Occipital lobe (tissue), 3 donors: ENCODE measurements at places on chromosomes 16 and 17.
A peak's percentile ranks its signal among the peaks of the same experiment; 100 is the strongest.

- no peak for DNase-seq
Measured at GRCh38 chr17:61150686-61151299, 248.8 kb upstream of the TBX2 start.

GRCh38 chr16:87996962-87997880 is 46.0 kb downstream of the BANP start:
- DNase-seq: no peak

GRCh38 chr17:47414612-47415011 is 90.9 kb downstream of the EFCAB13 start:
- no peak for DNase-seq

DNA sequence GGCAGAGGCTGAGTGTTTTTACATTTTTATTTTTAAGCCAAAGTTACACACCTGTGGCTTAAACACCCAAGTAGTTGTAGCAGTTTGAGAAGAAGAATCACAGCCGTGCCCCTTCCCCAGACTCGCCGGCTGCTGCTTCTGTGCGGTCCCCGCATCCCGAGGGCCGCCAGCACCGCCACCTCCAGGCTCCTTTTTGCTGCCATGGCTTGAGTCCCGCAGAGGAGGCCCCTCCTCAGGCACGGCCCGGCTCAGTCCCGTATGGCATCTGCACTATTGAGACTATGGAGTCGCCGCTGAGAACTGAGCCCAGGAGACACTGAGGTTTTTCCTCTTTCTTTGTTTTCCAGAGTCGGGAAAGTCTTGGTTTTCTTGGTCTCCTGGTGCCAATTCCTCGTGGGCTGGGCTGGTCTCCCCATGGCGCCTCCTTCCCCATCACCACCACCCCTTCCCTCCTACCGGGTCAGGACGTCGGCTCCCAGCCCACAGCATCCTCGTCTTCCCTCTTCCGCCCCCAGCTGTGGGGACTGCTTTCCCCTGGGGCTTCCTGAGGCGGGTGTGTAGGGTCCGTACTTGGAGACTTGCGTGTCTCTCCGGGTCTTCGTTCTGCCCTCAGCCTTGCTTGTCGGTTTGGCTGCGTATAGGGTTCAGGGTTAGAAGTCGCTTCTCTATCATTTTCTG is 32.6 kb upstream of the CDH15 start:
- no peak for DNase-seq

GRCh38 chr17:36657390-36657762 is 56.0 kb downstream of the MRM1 start:
- no peak for DNase-seq

- DNase-seq: peak; percentile 11
Measured at GRCh38 chr16:70393662-70394061, 45.2 kb downstream of the ST3GAL2 start.

DNA sequence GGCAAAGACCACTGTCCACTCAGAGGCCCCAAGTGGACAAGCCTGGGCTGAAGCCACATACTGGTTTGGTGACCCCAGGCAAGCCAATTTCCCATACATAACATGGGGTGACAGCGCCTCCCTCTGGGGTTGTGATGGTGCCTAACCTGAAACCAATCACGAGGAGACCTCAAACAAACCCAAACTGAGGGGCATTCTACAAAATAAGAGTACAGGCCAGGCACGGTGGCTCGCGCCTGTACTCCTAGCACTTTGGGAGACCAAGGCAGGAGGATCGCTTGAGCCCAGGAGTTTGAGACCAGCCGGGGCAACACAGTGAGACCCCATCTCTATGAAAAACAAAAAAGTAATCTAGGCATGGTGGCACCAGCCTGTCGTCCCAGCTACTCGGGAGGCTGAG is 3.6 kb downstream of the P2RX5 start:
- DNase-seq: no peak

DNA sequence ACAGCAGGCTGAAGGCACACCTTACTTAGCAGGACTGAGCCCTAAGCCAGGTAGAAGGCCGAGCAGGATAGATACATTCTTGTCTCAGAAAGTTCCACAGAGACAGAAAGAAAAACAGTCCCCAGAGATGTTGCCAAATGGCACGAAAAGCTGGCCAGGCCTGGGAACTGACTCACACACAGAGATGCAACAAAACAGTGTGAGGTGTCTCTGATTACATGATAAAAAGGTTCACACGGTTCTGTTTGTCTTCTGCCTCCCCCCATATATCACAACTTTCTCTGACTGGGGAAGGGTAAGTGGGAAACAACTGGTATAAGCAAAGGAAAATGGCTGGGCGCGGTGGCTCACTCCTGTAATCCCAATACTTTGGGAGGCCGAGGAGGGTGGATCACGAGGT is 1.7 kb downstream of the WBP2 start:
- no peak for DNase-seq

DNA sequence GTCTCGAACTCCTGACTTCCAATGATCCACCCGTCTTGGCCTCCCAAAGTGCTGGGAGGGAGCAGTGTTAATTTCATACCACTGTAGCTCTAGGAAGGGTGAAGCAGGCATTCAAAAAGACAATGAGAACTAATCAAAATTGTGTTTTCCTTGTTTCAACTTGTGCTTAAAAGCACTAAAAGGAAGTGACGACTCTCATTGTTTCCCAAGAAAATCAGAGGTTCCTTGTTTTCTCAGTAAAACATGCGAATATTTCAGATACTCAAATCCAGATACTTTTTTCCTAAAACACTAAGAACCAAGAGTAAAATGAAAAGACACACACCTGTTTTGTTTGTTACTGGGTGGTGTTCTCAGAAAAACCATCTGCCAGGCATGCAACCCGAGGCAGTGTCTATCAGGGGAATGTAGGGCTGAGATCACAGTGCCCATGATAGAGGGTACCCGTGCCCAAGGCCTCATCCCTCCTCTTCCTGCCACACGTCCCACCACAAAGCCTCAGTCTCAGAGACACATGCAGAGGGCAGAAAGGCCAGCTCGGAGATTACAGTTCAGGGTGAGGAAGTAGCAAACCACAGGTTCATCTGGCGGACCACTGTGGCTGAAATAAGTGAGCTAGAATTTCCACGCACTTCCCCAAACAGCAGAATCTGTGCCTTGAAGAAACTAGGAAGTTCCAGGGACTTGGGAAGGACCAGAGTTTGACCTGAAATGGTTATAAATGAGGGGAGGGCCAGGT is 33.7 kb downstream of the GINS3 start:
- DNase-seq: no peak

- peak; percentile 16 for DNase-seq
Measured at GRCh38 chr17:55717898-55718735, 4.5 kb downstream of the TMEM100 start.

GRCh38 chr17:56679115-56679776 is 85.7 kb downstream of the NOG start:
- DNase-seq: no peak

GRCh38 chr16:69463876-69464275 is 39.5 kb downstream of the CYB5B start:
- DNase-seq: no peak

- DNase-seq: no peak
Measured at GRCh38 chr16:54123766-54124165, 162.8 kb downstream of the IRX3 start.

- DNase-seq: peak; percentile 64
Measured at GRCh38 chr16:87740909-87741424, 24.8 kb downstream of the KLHDC4 start.

DNA sequence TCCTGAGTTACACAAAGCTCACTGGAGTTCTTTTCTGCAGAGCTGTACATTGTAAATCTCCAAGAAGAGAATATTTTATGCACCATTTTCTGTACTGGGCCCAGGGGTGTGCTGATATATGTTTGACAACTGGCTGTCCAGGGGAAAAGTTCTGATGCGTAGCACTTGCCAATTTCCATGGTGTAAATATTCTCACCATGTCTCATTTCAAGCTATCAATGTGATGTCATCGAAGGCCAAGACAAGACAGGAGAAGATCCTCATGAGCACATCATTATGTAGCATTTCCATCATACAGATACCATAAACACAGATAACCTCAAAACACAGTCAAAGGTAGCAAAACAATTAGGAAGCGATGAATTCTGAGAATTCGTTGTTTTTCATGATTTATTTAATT is 18.9 kb downstream of the CDH5 start:
- no peak for DNase-seq

DNA sequence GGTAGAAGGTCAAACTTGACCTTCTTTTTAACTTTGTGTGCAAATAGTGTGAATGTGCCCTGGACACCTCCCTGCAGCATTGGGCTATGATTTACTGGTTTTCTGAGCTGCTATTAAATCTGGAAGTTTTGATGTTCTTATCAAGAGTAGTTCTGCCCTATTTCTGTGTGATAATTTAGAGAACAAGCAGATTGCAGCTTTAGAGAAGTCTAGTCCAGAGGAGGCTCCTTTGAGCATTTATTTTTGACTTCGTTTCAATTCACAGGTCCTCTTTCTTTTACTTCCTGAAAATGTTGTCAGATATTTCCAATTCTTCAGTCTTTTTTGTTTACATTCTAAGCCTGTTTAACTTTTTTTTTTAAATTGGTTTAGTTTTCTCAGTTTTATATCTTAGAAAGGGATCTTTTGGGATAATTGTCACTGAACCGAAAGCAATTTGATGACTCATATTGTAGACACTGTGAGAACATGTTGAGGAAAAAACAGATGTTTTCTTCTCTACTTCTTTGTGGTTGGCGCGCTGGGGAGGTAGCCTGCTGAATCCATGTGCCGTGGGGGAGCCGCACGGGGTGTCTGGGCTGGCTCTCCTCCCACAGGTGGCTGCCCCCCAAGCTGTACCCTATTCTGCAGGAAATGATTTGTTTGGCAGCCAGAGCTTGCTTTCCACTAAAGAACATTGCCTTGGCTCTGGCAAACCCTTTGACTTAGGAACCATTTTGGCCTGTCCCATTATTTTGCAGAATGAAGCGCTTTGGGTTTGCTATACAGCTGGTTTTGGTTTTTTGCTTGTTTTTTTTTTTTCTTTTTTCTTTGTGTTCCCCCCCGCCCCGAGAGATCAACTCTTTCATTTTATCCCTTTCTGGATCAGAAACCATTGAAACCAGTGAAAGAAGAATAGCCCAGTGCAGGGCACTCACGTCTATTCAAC is 53.4 kb downstream of the MFSD11 start:
- DNase-seq: no peak

DNA sequence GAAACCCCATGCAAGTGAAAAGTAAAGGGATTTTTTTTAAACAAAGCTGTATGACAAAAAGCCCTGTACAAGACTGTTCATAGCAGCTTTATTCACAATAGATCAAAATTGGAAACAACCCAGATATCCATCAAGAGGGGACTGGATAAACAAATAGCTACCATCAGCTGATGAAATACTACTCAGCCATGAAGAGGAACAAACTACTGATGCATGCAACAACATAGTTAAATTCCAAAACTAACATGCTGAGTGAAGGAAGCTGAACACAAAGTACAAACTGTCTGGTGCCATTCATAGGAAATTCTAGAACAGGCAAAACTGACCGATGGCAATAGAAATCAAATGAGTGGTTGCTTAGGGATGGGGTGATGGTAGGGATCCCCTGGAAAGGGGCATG is 15.1 kb downstream of the FOXJ1 start:
- no peak for DNase-seq

DNA sequence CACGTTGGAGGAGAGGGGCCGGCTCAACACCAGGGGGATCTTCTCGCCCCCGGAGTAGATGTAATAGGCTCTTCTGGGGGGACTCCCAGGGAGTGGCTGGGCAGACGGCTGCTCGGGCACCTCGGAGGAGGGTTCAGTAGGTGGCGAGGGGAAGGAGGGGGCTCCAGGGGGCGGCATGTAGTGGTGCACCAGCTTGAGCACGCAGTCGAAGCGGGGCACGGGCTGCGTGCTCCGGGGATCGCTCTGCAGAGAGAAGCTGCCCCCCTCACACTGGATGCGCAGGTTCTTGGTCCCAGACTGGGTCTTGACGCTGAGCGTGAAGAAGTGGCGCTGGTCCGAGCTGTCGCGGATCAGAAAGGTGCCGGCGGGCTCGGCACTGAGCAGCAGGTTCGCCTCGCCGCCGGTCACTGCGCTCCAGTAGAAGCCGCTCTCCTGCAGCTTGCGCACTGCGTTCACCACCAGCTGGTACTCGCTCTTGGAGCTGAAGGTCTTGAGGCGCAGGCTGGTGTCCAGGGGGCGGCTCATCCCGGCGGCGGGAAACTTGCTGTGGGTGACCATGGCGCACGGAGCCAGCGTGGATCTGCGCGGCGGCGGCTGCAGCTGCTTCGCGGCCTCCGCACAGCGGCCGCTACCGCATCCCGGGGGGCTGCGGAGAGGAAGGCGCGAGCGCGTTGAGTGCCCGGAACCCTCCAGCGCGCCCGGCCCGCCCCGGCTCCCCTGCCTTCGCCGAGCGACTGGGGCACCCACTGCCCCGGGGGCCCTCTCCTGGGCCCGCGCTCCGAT is 1.1 kb downstream of the SOCS3 start:
- no peak for DNase-seq
